ENCODE measurements at places on chromosomes 1 and 21.

- DNase-seq, result no peak
These were observed 34.0 kb downstream of the MACF1 start for GRCh38 chr1:39238476-39238875.

DNA sequence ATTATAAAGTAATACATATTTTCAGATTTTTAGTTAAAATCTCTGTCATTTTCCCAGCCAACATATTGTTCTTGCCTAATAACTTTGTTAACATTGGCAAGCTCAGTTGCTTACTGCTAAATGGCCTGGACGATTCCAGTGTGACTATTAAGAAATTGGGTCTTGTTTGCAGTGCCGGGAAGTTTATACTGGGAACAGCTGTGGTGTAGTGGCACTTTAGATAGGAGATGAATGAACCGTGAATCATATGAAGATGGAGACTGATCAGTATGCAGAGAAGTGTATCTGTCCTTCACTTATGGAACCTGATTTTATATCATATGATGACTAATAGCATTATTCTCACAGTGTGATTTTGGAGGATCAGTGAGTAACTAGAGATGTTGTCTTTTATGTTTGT, 3.3 kb downstream of the CHRM3 start:
- DNase-seq, result no peak

GRCh38 chr1:209231476-209232156, 351.9 kb upstream of the CAMK1G start:
- DNase-seq, result no peak

DNA sequence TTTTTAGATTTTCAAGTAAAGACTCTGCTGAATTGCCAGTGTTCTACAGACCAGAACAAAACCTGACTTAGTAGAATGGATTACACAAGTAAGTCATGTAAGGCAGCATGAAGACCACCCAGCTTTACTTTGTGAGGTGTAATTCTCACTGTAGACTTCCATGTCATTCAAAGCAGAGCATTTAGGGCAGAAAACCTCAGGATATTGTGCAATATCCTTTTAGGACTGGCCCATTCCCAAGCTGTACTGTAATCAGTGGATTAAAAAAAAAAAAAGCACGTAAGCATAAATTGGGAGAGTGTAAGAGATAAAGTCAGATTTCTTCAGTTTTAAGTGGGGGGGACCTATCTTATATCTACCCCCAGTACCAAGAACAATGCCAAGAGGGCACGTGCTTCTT, 380.5 kb upstream of the PRMT6 start:
- no peak for DNase-seq

- DNase-seq, result no peak
These were observed 30.8 kb upstream of the CDC14A start for GRCh38 chr1:100321506-100321905.

DNA sequence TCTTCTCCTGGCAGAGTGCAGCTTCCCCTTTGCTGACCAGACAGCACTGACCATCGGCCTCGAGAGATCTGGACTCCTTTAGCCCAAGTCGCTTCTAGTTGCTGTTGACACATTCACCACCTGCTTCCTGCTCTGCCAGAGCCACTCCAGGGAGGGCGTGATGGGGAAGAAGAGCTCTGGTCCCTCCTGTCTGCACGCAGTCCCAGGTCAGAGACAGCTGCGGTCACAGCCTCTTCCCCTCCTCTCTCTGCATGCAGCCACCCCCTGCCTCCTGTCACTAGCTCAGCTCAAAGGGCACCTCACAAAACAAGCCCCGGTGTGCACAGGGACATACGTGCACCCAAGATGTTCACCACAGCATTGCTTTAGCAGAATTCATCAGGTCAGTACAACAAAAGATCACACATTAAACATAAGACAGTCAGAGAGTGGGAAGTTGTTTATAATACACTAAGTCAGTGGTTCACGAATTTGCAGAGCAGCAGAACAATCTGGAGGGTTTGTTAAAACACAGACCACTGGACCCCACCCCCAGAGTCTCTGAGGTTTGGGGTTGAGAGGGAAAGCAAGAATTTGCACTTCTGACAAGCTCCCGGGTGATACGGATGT, 132.9 kb downstream of the SYF2 start:
- no peak for DNase-seq

DNA sequence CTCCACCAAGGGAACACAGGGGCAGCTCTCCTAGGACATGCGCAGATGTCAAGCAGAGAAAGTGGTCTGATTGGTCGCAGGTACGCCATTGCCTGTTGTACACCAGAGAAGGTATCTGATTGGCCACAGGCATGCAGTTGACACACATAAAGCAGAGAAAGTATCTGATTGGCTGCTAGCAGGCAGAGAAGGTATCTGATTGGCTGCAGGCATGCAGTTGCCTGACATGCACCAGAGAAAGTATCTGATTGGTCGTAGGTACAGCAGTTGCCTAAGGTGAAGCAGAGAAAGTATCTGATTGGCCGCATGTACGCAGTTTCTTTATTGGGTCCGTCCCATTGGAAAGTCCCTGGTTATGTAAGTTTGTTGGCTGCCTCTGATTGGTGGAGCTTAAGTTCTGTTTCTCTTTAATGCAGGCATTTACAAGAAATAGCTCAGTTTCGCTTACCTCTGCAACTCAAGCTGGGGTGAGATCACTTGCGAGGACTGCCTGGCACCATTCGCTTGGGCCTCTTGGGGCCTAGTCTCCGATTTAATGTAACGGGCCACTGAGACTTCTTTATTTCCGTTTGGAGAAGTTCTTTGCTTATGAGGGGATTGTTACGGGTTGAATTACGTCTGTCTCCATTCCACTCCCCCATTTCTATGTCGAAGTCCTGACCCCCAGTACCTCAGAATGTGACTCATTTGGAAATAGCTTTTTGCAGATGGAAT, 74.2 kb downstream of the SIK1 start:
- DNase-seq, result peak; percentile 18

DNA sequence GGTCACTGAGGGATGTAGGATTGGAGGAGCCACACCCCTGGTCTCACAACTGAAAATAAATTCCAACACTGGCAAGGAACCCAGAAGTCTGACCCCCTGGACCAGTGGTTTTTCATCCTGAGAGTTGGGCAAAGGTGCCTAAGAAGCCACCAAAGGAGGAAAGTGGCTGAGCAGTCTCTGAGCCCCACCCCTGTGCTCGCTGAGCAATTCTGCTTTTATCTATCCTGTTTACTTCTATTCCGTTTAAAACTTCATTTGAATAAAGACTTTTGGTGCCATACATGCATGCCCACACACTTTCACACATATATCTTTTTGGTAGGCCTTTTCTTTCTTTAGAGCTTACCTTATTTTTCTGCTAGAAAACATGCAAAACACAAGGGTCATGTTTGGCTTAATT, 13.9 kb upstream of the CD53 start:
- no peak for DNase-seq

DNA sequence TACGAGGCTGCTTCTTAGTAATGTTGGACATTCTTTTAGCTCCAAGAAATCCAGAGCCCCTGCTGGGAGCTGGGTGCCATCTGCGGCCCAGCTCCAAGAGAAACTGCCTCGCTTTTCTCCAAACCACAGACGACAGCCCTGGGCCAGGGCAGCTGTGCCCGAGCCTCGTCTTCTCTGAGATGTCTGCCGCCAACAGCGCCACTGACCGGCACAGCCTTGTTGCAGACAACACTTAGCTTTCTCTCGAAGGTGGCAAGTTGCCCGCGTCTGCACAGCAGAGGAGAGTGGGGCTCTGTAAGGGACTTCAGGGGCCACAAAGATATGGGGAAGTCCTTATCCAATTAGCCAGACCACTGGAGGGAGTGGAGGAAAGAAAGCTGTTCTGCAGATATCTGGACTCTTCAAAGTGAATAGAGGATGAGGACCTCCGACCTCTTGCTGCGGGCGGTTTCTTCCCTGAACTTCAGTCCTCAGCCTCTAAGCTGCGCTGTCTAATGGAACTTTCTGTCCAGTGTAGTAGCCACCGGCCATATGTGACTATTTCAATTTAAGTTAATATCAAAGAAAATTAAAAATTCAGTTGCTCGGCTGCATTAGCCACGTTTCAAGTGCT, 63.9 kb upstream of the DISP3 start:
- no peak for DNase-seq

- DNase-seq, result no peak
These were observed 188.2 kb downstream of the OMA1 start for GRCh38 chr1:58358346-58358745.

- DNase-seq, result no peak
These were observed 2.4 kb upstream of the NAV1 start for GRCh38 chr1:201536558-201536957.

DNA sequence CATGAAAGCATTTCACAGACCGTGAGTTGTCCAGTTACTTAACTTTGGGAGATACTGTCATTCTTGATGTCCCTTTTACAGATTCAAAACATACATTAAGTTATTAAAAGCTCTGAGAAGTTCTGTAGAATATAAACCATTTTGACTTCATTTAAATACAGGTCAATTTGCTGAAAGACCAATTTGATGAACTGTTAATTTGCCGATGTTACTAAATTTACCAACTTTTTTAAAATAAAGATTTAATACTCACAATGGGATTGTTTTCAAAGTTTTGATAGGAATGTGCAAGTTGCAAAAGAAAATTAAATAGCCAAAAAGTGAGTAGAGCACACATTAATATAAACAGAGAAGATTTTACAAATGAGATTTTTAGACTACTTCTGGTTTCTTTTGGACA, 666.1 kb downstream of the SMYD3 start:
- no peak for DNase-seq

All from central memory CD4-positive, alpha-beta T cell (primary cell).